ENCODE measurements at places on chromosomes 3 and 15. TPM values are rescaled to one million over a fixed set of nuclear protein-coding genes. Genes with fewer than 3 reads are reported as not detected.

GRCh38 chr15:41465822-41466421 is 27.8 kb upstream of the ITPKA start:
- peak; percentile 24 for DNase-seq

DNA sequence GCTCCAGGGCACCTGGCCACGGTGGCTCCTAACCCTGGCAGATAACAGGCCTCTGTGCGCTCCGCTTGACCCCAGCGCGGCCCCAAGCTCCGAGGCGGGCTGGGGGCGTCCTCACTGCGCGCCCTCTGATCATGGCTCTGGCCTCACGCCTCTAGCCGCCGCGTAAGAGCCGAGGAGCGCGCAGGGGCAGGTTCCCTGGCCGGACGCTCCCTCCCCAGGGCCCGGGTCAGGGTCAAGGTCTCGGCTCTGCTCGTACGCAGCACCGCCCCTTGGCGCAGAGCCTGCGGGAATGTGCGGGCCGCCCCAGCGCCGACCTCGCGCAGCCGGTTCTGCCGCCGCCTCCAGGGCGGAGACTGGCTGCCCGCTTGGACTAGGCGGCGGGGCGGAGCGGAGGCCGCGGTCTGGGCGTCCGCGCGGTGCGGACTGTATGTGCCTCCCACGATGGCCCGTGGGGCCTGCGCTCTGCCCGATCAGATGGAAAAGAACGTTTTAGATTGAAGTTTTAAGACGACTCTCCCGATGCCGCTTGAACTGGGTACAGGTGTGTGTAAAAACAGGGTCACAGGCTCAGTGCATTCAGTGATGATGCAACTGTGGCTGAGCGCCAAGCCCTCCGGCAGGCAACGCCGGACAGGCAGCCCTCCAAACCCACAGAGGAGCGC is 40.8 kb downstream of the CHST14 start:
- DNase-seq, result no peak

The EPHA6 gene
- not detected for total RNA-seq

The XRN1 gene
- 61.8 TPM for total RNA-seq

GRCh38 chr3:36906504-36907149 is 38.2 kb downstream of the TRANK1 start:
- no peak for DNase-seq

GRCh38 chr15:40836020-40836419 is 7.5 kb upstream of the PPP1R14D start:
- DNase-seq, result no peak

GRCh38 chr15:91491101-91491950 is 362.2 kb upstream of the SLCO3A1 start:
- no peak for DNase-seq

The MUSTN1 gene
- total RNA-seq, result not detected

GRCh38 chr15:83012636-83013035 is 1.2 kb upstream of the C15orf40 start:
- no peak for DNase-seq

DNA sequence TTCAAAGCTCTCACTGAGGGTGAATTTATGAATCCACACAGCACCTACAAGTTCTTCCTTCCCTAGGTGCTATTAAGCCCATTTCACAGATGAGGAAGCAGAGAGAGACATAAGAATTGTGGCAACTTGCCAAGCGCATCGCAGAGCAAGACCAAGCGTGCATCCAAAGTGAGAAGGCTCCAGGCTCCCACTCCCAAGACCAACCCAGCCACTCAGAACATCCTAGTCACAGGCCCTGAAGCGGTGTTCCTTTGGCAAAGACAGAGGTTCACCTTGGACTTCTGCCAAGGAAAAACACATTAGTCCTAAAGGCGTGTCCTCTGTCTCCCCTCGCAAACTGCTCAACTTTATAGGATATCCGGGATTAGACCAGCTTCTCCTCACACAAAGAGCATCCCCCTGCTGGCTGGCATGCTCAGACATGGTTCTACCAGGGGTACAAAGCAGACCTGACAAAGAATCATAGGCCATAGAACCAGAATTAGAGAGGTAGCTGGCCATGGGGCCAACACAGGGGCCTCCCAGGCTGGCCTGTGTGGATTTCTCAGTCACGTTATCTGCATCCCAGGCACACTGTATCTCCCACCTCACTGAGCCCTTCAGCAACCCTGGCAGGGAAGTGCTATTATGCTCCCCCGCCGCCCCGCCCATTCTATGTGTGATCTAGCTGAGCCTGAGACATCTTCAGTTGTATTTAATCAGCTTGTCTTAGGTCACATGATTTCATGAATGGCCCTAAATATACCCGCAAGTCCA is 160.2 kb downstream of the FOXP1 start:
- DNase-seq, result peak; percentile 56

The PAQR9 gene
- not detected for total RNA-seq

The DAPK2 gene
- total RNA-seq, result 3.2 TPM

DNA sequence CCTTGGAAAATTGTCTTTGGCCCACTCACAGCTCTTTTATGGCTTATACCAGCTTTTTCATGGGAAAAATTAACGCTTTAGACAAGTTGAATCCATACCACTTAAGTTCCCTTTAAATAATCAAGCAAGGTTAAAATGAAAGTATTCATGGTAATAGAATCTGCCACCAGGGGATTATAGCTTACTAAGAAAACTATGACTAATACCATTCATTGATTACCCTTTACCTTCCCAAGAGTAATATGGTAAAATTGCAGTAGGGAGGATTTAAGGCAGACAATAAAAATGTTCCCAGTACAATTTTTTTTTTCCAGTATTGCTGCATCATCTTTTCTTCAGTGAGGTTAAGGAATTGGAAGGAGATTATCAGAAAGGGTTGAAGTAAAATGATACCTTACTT is 641.1 kb upstream of the NAALADL2 start:
- DNase-seq, result no peak

- no peak for DNase-seq
Observed at GRCh38 chr3:142647856-142648255, 51.7 kb downstream of the PLS1 start.
